ENCODE measurements at places on chromosomes 1 and 21.

GRCh38 chr1:32715901-32716311, 13.3 kb upstream of the SYNC start:
- DNase-seq: no peak

GRCh38 chr1:178496410-178497135, at the start of gene CLEC20A:
CLEC20A (minus strand) TSS chr1:178496964; CDS start chr1:178496939, 25 bp downstream.
- DNase-seq: no peak

- no peak for DNase-seq
These were observed 22.4 kb upstream of the RCOR3 start for GRCh38 chr1:211236633-211237320.

DNA sequence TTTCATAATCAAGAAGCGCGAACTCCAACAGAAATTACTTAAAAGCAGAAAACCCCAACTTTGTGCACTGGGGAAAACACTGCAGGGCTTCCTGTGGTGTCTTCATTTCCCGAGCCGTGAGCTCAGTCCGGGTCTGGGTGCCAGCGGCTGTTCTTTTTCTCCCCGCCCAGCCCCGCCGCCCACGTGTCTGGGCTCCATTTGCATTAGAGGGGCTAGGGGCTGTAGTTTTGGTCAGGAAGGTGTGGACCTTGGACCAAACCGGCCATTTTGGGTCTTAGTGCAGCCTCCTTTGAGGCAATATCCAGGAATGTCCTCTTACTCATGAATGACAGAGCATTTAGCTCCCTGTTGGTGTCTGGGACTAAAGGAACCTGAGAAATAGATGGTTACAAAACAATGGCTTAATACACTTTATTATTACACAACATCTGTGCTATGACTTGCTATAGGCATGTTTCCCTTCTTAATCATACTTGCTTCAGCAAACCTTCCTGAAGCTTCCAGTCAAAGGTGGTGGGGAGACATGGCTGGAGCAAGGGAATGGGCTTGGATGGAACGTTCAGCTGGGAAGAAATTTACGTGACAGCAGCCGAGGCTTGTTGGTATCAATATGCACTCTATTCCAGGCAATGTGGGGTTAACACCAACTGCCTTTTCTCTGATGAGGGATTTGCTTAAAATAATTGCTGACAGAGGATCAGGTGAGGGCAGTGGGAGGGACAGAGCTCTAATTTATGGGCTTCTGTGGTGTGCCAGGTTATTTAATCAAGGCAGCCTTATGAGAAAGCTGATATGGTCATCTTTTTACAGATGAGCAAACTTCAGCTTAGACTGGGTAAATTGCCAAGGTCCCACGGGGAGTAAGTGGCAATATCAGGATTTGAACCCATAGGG, 1.1 kb downstream of the AGTRAP start:
- no peak for DNase-seq

DNA sequence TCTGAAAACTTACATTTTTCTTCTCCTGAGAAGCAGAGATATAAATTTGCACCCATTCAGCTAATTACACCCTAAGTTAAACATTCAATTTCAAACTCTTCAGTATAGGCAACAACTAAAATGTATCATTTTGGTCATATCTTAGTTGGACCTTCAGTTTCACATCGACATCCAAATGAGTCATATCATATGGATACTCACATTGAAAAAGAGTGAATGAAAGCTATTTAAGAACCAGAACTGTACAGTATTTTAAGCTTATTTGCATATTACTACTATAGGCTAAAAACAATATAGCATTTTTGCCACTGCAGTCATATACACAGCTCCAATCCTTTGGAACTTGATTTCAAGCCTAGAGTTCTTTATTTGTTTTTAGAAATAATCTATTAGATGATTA, 33.6 kb downstream of the USP25 start:
- no peak for DNase-seq

DNA sequence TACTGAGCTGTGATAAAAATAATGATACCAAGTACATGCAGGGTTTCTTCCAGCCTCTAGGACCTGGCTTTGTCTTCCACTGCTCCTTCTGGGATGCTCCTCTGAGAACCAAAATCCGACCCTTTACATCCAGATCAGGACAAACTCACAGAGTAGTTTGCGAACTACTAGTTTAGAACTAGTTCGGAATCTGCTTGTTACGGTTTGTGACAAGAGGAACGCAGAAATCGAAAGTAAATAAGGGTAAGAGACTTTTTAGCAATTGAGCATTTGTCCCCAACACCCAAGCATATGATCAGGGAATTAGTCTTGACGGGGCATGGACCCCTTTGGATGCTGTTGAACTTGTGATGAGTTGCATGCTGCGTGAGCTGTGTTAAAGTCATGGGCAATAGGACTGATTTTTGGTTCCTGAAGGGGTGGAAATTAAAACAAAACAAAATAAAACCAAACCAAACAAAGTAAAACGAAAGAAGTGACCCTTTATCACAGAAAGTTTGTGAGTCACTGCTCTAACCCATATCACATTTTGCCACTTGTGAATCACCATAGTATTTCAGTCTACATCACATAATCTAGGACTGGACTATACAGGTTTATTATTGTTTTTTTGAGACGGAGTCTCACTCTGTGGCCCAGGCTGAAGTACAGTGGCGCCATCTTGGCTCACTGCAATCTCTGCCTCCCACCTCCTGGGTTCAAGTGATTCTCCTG, 35.7 kb upstream of the ERRFI1 start:
- no peak for DNase-seq

DNA sequence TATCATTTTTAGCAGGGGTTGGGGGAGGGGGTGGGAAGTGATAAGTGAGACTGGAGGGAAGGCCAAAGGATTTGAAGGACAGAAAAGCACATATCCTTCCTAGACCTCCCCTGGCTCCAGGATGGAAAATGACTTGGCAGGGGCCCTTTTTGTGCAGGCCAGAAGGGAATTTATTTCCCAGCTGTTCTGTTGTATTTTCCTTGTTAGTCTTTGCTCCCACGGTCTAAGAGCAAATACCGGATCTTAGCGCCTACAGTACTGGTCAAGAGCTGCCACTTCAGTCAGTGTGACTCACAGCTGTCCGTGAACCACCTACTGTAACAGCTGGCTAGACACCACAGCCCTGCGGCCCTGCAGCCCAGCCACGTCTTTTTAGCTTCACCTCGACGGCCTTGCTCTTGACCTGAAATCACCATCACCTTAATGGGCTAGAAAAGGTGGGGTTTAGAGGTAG, 51.0 kb upstream of the ERRFI1 start:
- no peak for DNase-seq

DNA sequence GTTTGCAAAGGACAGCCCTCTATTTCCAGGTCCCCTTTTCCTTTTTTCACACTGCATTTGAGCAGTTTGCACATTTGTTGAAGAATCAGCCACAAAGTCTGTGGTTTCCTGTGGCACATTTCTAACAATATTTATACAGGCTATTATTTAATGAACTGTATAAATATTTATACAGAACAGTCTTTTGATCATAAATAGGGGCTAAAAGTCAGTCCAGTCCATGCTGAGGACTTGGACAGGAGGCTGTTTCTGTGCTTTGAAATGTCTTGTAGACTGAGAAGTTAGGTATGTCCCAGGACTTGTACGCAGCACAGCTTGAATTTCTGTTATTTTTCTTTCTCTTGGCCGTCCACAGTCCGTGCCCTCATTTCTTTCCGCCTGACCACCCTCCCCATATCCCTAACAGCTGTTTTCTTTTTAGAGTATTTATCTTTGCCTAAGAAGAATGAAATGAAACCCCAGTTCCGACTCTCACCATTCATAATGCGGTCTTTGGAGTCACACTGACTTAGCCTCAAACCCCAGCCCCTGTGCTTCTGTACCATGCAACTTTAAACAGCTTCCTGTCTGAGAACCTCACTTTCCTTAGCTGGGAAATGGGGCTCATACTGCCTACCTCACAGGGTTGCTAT, 19.7 kb downstream of the FGGY start:
- no peak for DNase-seq

GRCh38 chr1:145720878-145721671, 1.8 kb downstream of the CD160 start:
- peak; percentile 56 for DNase-seq

DNA sequence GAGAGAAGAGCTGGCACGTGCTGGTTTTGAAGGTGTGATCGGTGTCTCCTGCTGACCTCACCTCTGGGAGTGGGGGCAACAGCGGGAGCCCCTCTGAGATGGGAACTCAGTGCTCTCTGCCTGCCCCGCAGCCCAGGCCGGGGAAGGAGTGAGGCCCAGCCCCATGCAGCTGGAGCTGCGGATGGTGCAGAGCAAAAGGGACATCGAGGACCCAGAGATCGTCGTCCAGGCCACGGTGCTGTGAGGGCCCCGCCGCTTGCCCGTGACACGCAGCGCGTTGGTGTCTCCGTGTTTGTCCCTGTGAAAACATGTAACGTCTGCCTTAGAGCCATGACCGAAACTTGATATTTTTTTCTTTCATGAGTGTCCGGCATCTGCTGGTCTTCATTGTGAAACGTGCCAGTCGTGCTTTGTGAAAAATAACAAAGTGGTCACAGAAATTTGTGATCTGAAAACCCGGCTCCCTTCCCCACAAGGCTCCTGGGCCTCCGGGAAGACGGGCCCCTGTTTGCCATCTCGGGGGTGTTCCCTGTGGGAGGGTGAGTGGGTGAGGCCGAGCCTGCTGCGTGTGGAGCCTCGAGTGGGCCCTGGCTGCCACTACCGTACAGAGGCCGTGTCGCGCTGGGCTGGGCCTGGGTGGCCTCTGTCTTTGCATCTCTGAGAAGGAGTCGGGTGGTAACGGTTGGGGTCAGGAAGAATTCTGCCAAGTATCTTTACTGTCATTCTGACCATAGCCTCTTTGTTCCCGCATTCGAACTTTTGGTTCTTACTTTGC, 20.1 kb downstream of the CSTB start:
- DNase-seq: no peak

GRCh38 chr21:42163511-42163863, 55.5 kb upstream of the ABCG1 start:
- no peak for DNase-seq

DNA sequence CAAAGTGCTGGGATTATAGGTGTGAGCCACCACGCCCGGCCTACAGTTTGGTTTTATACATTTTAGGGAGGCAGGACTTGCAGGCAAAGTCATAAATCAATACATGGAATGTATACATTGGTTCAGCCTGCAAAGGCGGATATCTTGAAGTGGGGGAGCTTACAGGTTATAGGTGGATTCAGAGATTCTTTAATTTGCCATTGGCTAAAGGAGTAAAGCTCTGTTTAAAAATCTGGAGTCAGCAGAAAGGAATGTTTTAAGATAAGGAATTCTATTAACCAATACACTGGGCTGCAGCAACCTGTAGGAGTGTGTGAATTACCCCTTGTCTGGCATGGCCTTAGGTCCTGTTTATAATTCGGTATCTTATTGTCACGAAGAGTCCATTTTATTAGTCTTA, 57.6 kb downstream of the OPTC start:
- no peak for DNase-seq

- DNase-seq: no peak
These were observed 180.8 kb upstream of the CACYBP start for GRCh38 chr1:174818951-174819350.

DNA sequence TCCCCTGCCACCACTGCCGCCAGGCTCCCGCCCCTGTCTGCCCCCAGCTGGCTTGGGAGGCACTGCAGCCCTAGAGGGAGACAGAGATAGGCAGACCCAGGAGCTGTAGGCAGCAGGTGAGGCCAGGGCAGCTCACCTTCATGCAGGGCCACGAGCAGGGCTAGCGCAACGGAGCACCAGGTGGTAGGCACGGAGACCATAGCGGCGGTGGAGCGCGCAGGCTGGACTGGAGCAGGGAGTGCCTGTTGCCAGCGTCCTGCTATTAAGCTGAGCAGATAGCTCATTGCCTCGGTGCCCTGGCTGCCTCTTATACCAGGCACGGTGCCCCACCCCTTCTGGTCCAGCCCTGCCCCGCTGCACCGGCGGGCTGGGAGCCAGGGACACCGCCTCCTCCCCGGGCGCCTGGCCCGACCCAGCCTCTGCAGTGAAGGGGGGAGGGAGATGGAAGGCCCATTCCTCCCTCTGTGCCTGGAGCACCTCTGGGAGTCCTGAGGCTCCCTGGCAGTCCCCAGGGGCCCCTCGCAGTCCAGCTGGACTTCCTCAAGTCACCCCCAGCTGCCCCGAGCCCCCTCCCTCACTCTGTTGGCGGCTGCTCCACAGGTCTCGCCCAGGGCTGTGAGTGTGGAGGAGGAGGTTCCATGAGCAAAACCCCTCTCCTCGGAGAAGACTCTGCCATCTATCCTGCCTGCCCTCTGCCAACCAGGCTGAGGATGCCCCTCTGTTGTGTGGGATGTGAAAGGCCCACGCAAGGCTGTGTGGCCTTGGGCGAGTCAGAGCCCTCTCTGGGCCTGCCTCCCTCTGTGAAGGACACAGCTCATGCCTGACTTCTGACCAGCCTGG, at the start of gene EDN2:
Gene EDN2 (minus strand): TSS at position 282 of the 840 bp plus-strand sequence. CDS start 82 bp downstream, at position 200.
- no peak for DNase-seq

DNA sequence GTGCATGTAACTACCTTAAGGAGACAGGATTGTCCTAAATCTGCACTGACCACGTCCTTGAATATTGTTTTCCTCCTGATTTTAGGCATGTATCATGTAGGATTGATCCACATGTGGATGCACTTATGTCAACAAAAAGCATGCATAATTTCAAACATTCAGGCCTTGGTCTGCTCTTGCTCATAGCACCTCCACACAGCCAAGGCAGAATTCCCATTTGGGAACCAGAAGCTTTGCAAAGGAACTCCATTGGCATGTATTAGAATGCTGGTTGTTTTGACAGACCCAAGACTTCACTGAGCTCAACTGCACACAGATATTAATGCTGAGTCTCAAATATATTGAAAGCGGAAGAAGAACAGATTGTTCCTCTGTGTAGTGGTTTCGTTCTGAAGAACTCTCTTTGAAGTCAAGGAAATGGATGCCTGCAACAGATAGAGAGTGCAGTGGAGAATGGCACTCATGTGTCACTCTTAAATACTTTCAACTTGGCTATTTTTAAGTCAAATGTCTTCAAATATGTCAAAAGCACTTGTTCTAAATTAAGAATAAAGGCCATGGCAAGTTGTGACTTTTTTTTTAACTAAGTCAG, 387.6 kb downstream of the LTN1 start:
- DNase-seq: no peak

DNA sequence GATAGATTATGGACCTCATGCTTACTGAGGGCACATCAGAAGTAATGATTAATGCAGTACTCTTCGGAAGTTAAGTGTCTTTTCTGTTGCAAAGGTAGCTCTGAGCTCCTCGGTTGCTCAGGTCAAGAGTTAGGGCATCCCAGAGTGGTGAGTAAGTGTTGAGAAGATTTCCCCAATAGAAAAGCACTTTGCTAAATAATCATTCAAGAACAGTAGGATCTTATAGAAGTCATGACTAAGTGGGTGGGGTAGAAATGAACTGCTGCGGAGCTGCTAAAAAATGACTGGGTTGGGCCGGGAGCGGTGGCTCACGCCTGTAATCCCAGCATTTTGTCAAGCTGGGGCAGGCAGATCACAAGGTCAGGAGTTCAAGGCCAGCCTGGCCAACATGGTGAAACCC, 648.6 kb upstream of the CAMK1G start:
- DNase-seq: no peak

DNA sequence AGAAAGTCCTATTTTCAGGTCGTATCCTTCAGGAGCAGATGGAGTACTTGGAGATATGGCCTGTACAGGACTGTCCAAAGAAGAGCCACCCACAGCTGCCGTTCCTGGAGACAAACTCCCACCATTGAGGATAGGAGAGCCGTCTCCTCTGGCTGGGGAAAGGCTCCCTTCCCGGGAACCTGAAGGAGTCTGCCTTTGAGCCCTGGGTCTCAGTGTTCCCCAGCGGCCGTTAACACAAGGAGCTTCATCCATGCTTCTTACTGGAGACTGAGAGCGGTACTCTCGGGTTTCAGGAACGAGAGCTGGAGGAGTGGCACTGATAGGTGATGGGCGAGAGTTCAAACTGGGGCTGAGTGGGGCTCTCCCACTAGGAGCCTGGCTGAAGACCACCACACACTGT, 14.4 kb upstream of the CPLANE2 start:
- DNase-seq: no peak

Measured in stimulated activated CD4-positive, alpha-beta T cell treated with anti-CD3 and anti-CD28 coated beads, Interleukin-4, amount 100 ng/mL, for 48 hours (primary cell).